ENCODE measurements at places on chromosomes 7 and 10.

GRCh38 chr10:28897617-28898464, 220.5 kb downstream of the BAMBI start:
- ATAC-seq = no peak

DNA sequence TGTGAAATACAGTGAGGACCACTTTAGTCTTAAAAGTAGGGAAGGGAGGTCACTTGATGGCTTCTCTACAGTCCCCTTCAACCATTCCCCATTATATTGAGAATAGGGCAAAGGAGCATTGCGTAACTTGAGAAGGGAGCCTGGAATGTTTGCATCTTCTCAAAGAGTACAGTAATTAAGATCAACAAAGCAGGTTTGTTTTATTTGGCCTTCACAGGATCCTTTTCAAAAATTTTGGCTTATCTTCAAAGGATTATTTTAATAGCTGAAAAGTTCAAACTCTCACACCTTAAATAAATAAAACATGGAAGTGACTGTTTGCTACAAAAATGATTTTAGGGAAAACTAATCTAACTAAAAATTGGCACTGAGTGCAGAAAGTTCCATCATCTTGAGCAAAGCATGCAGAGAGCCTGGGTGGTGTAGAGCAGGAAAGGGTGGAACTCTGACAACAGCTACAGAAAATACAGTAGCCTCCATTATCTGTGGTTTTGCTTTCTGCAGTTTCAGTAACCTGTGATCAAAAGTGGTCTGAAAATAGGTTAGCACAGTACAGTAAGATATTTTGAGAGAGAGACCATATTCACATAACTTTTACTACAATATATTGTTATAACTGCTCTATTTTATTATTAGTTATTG, 214.0 kb downstream of the MDFIC start:
- no peak for ATAC-seq

GRCh38 chr7:99030457-99030856, 113.5 kb downstream of the SMURF1 start:
- ATAC-seq = no peak

- ATAC-seq = peak; percentile 86
These were observed 15.6 kb downstream of the ADAM8 start for GRCh38 chr10:133260895-133261725.

- ATAC-seq = no peak
These were observed 168.4 kb downstream of the AMPH start for GRCh38 chr7:38462819-38463218.
